ENCODE measurements at places on chromosomes 1 and 21.

GRCh38 chr1:199553104-199553503 is 474.4 kb upstream of the NR5A2 start:
- DNase-seq: no peak

GRCh38 chr1:42142894-42143675 is 10.1 kb upstream of the GUCA2B start:
- no peak for DNase-seq

DNA sequence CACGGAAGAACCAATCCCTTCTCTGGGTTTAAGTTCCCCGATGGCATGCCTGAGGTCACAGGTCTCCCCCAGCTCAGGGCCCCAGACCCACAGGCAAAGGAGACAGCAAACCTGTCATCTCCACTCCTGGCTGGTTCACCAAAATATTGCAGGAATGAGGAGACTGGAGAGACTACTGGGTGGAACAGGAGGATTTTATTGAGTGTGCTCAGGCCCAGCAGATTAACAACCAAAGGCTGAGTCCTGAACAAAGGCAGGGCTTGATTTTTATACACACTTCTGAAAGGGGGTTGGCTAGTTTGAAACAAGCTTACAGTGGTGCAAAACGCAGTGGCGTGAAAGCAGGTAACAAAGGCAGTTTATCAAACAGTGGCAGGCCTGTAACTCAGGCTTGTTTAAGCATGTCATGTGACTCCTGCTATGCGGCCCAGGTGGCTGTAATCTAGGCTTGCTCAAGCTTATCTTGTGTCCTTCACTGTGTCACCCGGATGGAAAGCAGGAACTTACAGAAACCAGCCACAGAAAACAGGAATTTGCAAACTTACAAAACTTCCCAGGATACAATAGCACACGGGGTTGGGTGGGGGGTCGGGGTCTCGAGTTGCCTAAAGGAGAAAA is 27.4 kb upstream of the KCNJ15 start:
- DNase-seq: no peak

DNA sequence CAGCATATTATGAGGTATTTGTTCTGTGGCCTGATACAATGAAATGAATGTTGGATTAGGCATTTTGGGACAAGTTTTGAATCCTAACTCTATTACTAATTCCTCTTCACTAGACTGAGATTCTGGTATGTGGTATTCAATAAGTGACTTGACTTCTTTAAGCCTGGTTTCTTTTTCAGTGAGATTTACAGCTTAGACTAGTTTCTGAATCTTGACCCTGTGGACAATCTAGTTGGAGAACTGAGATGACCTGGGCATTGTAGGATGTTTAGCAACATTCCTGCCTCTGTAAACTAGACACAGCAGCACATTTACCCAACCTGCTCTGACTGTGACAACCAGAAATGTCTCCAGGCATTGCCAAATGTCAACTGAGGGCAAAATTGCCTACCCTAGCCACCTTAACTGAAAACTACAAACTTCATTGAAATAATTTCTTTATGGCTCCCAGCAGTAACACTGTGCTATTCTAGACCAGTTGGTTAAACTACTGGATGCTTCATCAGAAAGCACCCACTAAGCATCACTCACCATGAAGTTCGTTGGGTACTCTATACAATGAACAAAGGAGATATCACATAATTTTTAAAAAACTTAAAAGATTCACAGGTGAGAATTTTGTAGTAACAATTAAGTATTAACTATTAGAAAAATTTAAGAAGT is 16.8 kb downstream of the PTPRC start:
- no peak for DNase-seq

- DNase-seq: no peak
Measured at GRCh38 chr21:34965200-34966174, 83.6 kb downstream of the RUNX1 start.

GRCh38 chr1:47184822-47185677 is 4.8 kb downstream of the PDZK1IP1 start:
- DNase-seq: no peak

- DNase-seq: no peak
Measured at GRCh38 chr1:1026599-1027413, 6.9 kb downstream of the AGRN start.

DNA sequence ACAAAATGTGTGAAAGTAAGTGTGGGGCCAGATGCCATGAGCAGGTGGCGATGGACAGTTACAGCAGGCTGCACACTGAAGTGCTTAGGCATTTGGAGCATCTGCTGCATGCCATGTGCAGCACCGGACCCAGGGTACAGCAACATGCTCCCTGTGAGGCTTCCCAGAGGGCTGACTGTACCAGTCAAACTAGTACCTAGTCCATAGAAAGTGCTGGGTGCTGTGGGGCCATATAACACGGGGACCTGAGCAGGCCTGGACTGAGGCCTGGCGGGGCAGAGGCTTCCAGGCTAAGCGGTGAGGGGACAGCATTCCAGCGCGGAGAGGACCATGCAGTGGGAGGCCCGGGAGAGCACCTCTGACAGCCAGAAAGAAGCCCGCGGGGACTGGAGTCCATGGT is 29.9 kb upstream of the PKP1 start:
- no peak for DNase-seq

GRCh38 chr1:207810173-207810572 is 58.3 kb downstream of the CD46 start:
- no peak for DNase-seq

- DNase-seq: no peak
Measured at GRCh38 chr1:9589719-9590157, 1.0 kb downstream of the TMEM201 start.

GRCh38 chr1:82819234-82819633 is 1018.5 kb downstream of the ADGRL2 start:
- DNase-seq: no peak

DNA sequence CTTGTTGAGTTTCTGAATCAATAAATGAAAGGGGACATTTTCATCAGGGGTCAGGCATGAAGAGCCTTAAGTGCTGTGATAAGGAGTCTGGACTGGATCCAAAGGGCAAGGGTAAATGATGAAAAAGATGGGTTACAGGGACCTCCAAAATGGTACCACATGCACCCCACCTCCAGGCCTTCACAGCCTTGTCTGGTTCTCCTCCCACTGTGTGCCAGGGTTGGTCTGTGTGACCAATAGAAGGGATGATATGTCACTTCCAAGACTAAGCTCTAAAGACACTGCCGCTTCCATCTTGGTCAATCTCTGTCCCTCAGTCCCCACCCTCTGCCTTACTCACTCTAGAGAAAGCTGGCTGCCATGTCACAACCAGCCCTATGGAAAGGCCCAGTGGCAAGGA is 140.6 kb downstream of the ZNF281 start:
- DNase-seq: no peak

DNA sequence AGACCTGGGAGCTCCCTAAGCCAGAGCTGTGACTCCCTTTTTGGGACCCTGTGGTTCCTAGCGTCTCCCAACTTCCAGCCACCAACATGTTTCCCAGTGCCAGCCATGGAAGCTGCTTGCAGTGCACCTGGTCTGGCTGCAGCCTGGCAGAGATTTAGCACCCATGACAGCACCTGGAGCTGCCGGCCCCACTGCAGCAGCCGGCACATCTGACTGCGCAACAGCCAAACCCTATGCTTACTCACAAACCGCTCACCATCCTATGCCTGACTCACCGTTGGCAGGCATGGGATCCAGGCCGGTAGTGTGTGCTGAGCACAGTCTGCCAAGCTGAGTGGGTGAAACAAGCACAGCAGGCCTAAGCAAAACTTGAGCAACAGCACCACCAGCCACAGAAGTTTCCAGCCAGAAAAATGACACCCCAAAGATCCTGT is 435.9 kb upstream of the PRMT6 start:
- no peak for DNase-seq

DNA sequence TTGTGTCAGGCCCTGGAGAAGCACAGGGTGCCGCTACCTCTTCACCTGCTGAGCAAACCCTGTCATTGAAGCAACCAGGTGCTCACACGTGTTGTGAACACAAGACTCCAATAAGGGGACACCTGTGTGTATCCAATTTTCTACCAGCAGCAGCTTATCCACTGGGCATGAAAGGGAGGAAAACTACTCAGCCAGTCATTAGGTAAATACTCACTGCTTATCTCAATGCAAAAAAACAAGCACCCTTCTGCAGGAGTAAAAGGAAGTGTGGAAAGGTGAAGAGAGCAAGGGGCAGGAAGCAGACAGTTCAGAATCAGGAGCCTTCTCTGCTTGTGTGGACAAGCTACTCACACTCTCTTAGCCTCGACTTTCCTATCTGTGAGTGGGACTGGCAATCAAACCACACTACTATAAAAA is 148.9 kb downstream of the ETS2 start:
- DNase-seq: no peak

- DNase-seq: no peak
Measured at GRCh38 chr1:209326831-209327230, 256.7 kb upstream of the CAMK1G start.

DNA sequence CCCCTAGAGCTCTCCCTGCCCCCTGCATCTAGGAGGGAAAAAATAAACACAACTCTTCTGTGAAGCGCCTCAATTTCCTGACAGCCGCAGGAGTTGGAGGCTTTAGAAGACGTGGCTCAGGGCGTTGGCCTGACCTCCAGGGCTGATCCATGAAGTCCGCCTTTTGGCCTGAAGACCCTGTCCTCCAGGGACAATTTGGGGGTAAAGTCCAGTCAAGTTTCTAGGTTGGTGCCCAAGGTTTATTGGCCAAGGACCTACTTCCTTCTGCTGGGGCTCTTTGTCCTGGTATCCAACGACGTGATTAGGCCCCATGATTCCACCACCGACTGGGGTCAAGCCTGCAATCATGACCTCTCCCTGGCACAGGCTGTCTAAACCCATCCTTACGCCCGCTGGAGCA is 54.9 kb downstream of the PTPRF start:
- DNase-seq: no peak

- no peak for DNase-seq
Measured at GRCh38 chr1:13965770-13966398, 265.9 kb downstream of the PRDM2 start.

DNA sequence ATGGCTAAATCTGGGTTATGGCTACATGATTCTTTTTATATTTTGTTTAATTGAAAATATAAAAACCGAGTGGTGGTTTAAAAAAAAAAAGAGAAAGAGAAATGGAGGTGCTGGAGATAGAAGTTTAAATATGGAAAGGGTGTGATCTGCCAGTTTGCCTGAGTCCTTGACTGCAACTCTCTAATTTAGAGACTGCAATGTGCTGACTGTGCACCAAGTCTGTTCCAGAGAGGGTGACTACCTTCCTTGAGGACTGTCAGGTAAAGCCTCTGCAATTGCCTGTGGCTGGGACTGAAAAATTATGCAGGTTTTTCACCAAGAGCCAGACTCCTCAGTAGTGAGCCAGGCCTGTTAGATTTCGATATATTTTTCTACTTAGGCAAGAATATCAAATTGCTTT is 1326.3 kb downstream of the BRINP3 start:
- DNase-seq: no peak

DNA sequence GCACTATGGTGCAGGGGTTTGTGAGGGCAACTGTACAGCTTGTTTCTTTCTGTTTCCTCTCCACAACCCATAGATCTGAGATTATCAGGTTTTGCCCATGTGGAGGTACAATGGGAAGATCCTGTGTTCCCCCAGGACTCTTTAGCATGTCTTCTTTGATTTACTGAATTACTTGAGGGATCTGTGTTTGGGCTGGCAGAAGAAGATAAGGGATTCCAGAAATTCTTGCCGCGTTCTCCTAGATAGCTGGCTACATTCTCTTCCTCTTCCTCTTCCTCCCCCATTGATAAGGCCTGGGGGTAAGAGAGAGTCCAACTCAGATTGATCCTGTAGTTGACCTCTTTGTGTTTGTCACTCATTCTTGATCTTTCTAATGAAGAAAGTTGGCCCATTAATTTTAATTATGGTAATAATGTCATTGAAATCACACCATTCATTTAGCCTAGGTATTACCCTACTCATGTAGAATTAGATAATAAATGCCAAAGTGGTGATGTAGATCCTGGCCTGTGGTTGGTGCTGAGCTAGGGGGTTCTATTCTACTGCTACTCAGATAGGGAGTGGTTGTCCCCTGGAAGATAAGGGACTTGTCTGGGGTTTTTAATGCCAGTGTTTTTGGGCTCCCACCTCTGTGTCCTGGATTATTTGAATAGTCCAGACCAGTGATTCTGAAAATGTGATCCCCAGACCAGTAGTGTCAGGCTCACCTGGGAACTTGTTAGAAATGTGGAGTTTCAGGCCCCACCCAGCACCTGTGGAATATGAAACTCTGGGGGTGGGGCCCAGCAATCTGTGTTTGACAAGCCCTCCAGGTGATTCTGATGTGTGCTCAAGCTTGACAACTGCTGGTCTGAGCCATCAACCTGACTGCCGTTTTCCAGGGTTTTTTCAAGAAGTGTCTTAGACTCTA is 122.2 kb downstream of the NOS1AP start:
- DNase-seq: no peak

DNA sequence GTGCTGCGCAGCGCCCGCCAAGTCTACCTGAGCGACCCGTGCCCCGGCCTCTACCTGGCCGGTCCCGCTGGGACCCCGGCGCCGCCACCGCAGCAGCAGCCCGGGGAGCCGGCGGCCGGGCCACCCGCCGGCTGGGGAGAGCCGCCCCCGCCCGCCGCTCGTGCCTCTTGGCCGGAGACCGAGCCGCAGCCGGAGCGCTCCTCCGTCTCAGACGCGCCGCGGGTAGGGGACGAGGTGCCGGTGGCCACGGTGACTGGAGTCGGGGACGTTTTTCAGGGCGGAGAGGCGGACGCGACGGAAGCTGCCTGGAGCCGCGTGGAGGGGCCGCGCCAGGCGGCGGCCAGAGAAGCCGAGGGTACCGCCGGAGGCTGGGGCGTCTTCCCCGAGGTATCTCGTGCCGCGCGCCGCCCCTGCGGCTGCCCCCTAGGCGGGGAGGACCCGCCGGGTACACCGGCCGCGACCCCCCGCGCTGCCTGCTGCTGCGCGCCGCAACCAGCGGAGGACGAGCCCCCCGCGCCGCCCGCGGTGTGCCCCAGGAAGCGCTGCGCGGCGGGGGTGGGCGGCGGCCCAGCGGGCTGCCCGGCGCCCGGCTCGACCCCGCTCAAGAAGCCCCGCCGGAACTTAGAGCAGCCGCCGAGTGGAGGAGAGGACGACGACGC is 646 bp downstream of the IER5 start:
- DNase-seq: no peak

DNA sequence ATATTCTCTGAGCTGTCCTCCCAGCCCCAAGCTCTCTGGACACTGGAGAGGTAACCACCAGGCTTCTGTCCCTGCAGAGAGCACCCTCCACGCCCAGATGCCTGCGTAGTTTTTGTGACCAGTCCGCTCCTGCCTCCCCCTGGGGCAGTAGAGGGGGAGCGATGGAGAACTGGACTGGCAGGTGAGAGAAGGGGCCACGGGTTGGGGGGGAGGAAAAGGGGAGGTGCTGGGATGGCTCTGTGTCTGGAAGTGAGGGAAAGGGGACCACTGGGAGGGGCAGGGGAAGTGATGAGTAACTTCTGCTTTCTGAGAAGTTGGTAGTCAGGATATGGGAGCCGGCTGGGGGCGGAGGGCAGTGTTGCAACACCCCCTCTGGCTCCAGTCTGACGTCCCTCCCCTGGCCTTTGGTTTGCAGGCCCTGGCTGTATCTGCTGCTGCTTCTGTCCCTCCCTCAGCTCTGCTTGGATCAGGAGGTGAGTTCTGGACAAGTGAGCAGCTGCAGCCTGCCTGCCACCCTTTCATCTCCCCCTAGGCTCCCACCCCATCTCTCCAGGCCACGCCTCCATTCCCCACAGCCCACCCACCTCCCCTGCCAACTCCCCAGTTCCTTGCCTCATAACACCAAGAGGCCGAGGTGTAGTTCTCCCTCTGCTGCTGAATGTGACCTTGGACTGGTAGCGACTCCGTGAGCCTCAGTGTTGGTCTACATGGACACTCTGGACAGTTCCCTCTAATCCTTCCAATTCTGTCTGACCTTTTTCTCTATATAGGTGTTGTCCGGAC is 3.1 kb downstream of the ADAMTSL4 start:
- no peak for DNase-seq
